ENCODE measurements at places on chromosomes 11 and 22.

DNA sequence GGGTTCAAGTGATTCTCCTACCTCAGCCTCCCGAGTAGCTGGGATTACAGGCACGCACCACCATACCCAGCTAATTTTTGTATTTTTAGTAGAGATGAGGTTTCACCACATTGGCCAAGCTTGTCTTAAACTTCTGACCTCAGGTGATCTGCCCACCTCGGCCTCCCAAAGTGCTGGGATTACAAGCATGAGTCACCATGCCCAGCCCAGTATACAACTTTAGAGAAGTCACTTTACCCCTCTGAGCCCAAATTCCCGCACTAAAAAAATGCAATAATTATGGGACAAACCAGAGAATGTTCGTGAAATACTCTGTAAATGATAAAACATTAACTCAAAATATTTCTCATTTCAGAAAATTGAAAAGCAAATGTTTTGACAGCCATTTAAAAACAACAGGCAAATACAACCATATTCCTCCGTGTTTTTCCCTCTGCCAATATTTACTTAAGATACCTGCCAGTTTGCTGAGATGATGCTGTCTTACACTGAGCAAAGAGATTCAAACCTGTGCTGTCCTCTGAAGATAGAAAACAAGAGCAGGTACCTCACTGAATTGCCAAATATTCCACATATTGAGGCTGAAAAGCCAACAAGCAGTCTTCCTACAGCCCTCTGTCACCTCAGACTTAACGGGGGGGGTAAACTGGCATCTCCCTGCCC, 9.6 kb downstream of the PLEKHA7 start:
- no peak for DNase-seq

DNA sequence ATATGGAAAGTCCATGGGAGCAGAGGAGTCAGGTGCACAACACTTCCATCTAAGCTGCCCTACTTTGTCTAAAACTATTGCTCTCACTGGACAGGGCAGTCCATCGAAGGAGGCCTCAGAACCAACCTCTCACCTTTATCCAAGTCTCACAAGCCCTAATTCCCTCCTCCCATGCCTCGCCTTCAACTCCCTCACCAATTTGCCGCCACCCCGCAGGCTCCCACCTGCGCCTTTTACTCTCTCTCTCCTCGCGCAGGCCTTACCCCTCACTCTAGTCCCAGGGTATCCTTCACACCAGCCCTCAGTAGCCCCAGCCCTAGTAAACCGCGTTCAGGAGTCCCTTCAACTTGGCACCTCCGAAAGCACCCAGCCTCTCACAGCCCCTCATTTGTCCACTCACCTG, 451 bp downstream of the FHIP1B start:
- no peak for DNase-seq

DNA sequence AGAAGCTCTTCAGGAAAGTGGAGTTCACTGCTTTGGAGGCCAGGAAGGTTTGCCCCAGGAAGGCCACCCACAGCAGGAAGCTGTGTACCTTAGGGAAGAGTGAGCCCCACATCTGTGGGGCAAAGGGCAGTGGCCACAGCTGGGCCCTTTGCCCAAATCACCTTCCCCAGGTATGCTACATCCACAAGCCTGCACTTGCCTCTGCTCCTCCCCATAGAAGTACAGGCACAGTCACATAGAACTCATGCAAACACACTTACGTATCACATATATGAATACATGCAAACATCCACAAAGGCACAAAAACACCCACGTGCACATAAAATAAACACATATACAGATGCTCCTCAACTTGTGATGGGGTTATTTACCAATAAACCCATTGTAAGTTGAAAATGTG, 2.1 kb downstream of the TRIM29 start:
- DNase-seq: no peak

DNA sequence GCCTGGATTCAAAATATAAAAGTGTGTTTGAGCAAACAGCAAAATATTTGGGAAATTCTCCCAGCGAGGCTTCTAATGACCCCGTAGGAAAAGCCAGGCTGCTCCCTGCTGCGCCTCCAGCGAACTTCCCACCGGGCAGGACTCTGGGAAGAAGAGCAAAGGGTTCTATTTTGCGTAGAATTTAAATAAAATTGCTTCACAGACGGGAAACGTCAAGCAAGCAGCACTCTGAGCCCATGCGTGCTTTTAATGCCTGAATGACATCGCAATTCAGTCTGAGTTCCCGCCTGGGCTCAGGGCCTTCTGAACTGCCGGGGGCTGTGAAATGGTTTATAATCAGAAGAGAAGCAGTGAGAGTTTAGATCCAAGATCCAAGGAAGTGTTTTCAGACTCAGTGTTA, 775.1 kb downstream of the BRD1 start:
- no peak for DNase-seq

DNA sequence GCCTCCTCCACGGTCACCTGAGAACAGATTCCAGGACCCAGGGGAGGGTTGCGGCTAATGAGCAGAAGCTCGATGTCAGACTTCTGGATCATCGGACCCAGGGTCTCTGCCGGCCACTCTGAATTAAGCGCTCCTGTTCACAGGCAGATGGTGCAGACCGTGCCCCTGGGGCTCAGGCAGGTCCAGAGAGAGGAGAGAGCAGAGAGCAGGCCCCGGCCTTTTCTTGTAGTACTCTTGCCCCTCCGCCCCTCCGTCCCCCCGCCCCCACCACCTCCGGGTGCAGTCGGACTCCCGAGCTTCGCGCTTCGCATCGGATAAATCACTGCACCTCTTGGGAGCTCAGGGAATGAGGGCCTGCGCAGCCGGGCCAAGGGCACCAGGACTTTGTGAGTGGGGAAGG, 50.3 kb downstream of the RPS6KA4 start:
- DNase-seq: no peak

DNA sequence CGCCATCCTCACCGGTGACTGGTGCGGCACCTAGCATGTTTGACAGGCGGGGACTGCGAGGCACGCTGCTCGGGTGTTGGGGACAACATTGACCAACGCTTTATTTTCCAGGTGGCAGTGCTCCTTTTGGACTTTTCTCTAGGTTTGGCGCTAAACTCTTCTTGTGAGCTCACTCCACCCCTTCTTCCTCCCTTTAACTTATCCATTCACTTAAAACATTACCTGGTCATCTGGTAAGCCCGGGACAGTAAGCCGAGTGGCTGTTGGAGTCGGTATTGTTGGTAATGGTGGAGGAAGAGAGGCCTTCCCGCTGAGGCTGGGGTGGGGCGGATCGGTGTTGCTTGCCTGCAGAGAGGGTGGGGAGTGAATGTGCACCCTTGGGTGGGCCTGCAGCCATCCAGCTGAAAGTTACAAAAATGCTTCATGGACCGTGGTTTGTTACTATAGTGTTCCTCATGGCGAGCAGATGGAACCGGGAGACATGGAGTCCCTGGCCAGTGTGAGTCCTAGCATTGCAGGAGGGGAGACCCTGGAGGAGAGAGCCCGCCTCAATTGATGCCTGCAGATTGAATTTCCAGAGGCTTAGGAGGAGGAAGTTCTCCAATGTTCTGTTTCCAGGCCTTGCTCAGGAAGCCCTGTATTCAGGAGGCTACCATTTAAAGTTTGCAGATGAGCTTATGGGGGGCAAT, 1.1 kb downstream of the NEAT1 start:
- DNase-seq: no peak

DNA sequence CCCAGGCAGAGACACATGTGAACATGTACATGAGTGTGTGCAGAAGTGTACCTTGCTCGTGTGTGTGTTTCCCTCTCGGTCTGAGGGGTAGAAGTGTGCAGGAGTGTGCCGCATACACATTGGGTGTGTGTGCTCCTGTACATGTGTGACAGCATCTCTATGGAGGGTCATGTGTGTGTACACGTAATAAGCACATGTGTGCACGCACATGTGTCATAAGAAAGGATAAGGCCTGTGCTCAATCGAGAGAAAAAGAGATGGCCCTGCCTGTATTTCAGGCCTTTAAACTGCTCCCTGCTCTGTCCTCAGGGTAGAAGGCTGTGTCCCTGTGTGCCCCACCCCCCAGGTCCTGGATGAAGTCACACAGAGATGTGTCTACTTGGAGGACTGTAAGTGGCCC, 61.8 kb downstream of the OTOG start:
- no peak for DNase-seq

DNA sequence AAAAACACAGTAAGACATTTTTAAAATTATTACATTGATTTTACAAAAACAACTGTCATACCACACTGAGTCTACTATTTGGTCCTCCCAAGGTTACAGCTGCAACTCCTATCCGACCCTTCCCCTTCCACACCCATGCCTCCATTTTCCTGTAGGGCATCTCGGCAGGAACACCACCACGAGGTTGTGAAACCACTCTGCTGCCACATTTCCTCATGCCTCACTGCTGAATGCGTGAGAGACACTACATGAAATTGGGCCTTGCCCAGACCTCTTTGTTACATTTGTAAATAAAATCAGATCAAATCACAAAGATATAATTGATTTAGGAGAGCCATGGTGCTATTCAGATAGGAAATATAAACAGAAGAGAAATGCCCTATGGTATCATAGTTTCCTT, 2.0 kb downstream of the ARHGAP32 start:
- DNase-seq: no peak

DNA sequence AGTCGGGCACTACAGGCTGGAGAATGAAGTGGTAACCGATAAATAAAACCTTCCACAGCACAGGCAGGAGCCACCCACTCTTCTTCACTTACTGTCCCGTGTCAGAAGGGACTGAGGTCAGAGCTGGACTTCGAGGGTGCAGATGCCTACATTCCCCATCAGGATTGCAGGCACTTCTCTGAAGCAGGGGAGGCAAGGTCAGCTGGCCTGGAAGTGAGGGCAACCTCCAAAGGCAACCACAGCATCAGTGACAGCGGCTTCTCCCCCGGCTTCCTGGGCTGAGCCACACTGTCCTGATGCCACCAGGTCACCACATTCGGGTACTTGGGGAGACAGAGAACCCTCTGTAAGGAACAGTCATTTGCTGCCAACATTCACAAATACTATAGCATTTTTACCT, 22.7 kb downstream of the TCIRG1 start:
- no peak for DNase-seq

- DNase-seq: no peak
Observed at GRCh38 chr11:134668796-134669195, 256.8 kb upstream of the B3GAT1 start.

GRCh38 chr22:46102159-46102558, 48.2 kb upstream of the PPARA start:
- no peak for DNase-seq

DNA sequence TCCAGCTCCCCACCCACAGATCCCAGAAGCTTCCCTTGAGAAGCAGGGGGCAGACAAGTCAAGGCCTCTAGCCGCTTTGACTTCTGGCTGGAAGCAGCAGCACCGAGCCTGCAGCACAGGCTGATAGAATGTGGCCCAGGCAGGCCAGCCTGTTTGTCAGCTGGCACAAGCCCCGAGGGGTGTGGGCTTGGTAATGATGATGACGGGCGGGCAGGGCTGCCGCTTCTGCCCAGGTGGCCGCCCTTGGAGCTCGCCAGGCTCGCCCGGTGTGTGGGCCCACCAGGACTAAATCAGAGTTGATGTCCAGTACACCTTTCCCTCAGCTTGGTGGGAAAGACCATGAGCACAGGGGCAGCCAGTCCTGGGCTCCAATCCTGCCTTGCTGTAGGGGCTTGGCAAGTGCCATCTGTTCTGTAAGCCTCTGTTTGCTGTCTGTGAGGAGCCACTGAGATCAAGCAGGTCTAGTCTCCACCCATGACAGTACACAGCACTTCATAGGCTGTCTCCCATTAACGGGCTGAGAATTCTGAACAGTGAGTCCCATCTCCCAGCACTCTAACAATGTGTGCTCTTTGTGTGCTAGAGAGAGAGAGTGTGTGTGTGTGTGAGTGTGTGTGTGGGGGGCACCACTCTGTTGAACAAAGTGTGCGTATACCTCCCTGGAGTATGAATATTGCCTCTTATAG, 26.8 kb downstream of the MICAL2 start:
- no peak for DNase-seq

DNA sequence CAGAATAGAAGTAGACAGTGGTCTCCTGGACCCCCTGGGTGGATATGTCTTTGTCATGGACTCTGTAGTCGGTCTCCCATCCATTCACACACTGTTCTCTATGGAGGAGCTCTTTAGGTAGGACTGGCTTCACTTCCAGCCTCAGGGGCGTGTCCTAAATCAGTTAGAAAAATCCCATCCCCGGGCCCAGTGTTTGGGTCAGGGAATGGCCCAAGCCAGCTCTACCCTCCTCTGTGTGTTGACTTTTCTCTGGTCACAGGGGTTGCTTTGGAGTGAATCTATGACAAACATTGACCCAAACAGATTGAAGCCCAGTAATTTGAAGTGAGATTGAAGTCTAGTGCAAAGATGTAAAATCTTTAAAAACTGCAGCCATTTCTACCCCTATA, 34.0 kb downstream of the WEE1 start:
- no peak for DNase-seq

DNA sequence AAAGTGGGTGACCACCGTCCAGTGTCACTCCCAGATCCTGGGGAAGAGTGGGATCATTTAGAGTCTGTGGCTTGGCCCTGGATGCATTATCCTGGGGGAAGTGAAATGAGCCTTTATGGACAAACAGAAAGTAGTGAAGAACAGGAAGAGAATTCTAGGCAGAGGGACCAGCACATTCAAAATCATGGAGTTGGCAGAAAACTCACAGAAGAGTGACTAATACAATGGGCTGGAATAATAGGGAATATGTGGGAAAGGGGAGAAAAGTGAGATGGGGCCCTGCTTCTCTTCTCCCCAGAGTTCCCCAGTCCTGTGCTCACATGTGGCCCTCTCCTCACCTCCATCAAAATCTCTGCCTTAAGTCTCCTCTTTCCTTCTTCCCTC, 84.3 kb downstream of the CCDC81 start:
- DNase-seq: no peak

DNA sequence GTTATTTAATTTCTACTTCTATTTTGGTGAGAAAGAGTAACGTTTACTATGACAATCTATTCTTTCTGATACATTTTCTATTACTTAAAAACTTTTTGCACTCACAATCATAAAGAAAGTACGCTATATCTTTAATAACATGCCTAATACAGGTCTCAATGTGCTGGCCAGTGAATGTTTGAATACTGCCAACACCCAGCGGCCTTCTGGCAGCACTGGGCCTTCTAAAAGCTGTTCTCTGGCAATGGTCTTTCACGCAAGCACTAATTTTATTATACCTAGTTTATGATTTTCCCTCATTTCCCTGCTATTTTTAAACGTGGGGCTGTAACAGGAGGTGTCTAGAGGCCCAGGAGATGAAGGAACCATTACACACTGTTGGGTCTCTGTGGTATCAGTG, 349.8 kb upstream of the PITPNB start:
- no peak for DNase-seq

DNA sequence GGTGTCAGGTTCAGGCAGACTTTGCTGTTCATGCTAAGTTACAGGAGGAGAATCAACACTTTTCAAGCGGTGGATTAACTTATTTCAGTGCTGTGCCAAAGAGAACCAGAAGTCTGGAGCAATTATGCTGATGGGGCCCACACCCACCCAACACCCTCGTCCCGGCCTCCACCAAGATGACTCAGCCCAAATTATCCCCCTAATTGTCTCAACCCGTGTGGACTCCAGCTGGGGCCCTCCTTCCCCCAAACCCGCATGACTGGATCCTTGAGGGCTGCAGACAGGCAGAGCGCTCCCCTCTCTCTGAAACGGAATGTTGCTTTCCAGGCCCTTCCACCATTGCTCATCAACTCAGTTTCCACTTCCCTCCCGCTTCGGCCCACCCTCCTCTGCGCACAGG, 34.6 kb upstream of the MN1 start:
- no peak for DNase-seq

GRCh38 chr22:45425101-45425500, 11.6 kb downstream of the RIBC2 start:
- no peak for DNase-seq
